ENCODE measurements at places on chromosomes 2 and 18.

- no peak for DNase-seq
These were observed 105.4 kb downstream of the CPO start for GRCh38 chr2:207044379-207045362.

GRCh38 chr2:40384714-40385113 lies 67.2 kb downstream of the SLC8A1 start:
- no peak for DNase-seq

GRCh38 chr2:71897836-71898235 lies 249.8 kb downstream of the CYP26B1 start:
- no peak for DNase-seq

DNA sequence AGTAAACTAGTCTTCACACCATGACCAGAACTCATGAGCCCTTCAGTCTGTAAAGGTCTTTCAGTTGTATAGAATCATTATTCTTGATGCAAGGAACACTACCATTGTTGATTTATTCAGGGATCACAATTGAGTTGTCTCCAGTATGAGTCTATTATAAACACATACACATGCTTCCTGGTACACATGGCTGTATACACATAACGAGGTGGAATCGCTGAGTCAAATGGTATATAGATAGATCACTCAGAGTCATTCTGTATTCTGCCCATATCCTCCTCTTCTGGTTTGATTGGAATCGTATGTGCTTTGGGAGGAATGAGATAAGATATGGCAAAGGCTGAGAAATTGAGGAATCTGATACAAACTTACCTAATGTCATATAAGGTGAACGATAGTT lies 216.0 kb downstream of the UBE2E3 start:
- no peak for DNase-seq

DNA sequence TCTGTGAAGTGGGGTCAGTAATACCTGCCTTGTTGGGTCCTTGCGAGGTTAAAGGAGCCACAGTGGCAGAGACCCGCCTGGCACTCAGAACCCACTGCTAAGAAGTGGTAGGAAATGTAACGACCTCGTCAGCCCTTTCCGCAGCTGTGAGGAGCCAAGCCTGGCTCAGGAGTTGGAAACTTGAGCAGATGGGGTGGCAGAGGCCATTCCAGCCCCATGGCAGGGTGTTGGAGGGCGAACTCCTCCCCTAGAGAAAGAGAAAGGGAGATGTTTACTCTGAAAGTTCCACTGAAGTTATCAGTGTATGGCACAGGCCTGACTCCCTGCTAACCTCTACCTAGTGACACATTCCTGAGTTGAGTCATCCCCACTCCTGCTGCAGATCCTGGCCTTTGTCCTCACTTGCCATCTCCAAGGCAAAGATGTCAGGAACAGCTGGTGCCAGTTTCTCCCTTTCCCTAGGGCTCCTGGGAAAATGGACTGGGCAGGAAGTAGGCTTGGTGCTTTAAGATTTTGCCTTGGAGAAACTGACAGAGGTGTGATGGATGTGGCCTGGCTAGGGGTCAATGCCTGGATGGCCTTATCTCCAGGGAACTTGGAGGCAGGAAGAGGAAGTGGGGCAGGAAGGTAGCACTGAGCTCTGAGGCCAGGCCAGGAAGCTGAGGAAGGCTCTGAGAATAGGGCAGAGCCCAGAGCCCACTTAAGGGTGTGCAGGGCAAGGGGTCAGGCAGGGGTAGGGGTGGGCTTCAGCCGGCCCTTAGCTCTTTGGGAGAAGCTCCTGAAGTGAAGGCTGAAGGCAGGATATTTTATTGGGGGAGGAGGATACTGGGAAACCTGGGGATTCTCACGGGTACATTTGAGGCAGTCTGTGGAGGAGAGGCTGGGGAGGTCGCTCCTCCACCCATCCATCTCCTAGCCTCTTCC lies 888 bp downstream of the VAMP5 start:
- DNase-seq, result no peak

DNA sequence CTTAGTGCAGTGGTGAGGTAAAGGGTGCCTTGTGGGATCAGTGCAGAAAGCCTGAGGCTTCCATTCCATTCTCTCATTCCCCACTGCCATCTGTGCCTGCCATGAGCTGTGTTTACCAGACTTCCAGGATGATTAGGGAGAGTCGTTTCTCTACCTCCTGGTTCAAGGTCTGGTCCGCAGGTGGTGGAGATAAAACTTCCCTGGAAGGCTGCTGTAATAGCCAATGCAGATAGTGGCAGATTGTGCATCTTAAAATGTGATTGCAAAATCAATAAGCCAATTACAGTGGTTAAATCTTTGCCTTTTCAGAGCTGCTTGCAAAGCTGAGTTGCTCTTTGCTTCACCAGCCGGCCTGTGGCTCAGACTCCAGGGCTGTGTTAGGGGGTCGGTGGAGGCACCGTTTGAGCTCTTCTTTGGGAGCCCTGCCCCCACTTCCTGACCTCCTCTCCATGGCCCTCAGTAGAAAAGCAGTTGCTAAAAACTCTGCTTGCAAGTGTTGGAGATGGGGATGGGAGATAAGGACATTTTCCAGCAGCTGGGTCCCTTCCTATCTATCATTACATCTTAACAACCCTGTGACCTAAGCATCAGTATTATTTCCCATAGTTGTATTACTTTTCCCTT lies 95.2 kb upstream of the HS6ST1 start:
- DNase-seq, result no peak

- DNase-seq, result no peak
These were observed 115.5 kb downstream of the KCNF1 start for GRCh38 chr2:11027195-11027594.

DNA sequence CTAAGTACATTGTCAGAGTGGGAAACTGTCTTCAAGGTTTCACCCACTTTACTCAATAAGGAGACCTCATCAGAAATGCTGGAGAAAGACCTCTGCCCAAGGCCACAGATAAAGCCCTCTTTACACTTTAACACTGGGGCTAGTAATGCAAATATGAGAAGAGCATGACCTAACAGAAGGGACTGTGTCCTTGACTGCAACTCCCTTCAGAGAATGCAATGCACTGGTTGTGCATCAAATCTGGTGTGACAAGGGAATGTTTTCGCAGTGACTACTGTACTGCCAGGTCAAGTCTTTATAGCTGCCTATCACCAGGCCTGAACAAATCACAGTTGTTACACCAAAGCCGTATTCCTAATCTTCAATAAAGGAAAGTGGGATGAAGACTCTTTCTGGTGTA lies 28.6 kb downstream of the CDH19 start:
- DNase-seq, result no peak

- no peak for DNase-seq
These were observed 13.4 kb upstream of the HRH4 start for GRCh38 chr18:24446953-24447538.

- no peak for DNase-seq
These were observed 152.2 kb downstream of the TPGS2 start for GRCh38 chr18:36676629-36677028.

DNA sequence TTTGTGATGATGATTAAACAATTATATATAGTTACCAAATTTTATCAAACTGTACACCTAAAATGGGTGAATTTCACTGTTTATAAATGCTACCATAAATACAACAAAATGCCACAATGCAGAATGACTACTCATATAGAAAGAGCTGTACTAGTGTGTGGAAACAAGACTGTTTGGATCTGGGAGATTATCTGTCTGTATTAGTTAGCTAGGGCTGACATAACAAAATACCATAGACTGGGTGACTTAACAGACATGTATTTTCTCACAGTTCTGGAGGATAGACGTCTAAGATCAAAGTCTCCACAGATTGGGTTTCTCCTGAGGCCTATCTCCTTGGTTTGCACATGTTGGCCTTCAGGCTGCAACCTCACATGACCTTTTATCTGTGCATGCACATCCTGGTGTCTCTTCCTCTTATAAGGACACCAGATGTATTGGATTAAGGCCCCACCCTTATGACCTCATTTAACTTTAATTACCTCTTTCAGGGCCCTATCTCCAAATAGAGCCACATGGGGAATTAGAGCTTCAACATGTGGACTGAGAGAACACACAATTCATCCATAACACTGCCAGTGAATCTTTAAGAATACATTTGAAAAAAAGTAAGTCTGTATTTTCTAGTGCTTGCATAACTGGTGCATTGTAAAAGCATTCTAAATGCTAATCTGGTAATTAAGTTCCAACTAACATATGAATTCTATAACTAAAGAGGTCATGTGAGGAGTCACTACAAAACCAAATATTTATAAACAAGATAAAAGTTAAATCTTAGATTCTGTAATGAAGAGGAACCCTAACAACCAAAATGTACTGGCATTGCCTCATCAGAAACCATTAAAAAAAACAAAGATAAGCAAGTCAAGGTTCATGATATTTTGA lies 699.6 kb downstream of the NYAP2 start:
- DNase-seq, result no peak
